ENCODE measurements at places on chromosomes 3 and 15. TPM values are rescaled to one million over a fixed set of nuclear protein-coding genes. Genes with fewer than 3 reads are reported as not detected.

DNA sequence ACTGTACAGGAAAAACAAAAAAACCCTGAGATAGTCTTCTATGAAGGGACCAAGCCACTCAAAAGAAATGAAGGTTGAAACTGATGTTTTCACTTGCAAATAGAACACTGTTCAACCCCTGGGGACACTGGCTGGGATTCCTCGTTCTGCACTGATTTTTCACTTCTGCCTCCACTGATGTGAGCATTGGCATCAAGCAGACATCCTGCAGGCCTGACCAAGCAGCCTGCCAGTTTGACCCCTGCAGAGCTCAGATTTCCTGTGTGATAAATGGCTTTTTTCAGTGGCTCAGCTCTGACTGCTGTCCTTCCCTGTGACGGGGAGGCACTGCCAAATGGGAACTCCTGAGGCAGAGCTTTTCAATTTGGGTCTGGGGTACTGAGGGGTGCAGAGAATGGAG is 50.0 kb downstream of the RASGRP1 start:
- DNase-seq: no peak

GRCh38 chr3:128439226-128439625 is 27.5 kb downstream of the DNAJB8 start:
- no peak for DNase-seq

DNA sequence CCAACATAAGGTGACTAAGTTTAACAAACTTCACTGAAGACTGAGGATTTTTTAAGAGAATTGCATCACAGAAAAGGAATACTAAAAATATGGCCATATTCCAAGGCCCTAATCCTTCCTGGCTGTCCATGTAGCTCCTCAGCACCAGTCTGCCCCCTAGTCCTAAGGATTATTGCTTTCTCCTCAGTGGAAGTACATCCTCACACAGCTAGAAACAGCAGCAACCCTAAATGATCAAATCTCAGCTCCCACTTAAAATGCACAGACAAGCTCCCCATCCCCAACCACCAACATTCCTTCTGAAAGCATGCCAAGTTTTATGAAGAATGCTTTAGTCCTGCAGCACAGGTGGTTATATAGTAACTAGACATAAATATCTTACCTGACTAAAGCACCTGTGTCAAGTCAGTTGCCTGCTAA is 14.7 kb downstream of the ST3GAL6 start:
- DNase-seq: no peak

DNA sequence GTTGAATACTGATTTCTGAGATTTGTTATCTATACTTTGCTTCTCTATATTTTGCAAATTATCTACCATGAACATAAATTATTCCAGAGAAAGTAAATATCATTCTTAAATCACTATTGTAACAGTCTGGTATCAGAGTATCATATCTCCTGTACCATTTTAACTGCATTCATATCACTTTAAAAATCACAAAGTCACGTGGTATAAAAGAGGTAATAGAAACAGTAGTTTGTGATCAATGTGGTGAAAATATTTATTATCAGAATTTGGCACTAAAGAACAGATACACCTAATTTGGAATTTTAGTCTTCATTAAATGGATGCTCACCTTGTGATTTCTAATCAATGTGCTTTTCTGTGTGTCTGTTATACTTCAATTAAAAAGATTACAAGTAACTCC is 47.8 kb downstream of the P3H2 start:
- no peak for DNase-seq

DNA sequence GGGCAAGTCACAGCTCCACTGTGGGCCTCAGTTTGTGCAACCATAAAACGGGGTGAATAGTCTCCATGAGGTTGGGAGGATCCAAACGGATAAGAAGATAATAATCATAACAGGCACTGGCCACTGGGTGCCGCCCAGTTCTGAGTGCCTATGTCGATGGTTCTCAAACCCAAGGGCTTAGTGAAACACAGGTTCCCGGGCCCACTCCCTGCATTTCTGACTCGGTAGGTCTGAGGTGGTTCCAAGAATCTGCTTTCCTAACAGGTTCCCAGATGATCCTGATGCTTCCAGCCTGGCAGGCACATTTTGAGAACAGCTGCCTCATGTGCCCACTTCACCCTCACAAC is 21.2 kb downstream of the ALS2CL start:
- DNase-seq: no peak

The ABCC5 gene
- 2.2 TPM for total RNA-seq

All from Caki2 (cell line).